ENCODE measurements at places on chromosomes 6 and 20. TPM values are rescaled to one million over a fixed set of nuclear protein-coding genes. Genes with fewer than 3 reads are reported as not detected.
A peak's percentile ranks its signal among the peaks of the same experiment; 100 is the strongest.

DNA sequence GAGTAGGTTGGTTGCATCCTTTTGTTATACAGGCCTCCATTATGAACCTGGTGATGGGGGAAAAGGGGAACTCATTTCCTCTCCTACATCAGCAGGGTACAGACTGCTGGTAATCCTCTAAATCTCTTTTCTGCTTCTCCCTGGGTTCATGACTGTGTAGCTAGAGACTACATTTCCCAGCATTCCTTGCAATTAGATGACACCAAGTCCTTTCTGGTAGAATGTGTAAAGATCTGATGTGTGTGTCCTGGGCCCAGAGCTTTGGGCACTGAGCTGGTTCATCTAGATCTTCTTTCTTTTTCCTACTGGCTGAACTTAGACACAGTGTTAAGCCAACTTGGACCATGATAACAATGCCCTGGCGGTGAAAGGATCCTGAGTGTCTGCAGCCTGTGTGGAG is 104.7 kb upstream of the IFNGR1 start:
- H3K4me3 ChIP-seq = no peak overlapping the region
- DNase-seq = no peak
- H3K4me1 ChIP-seq = no peaks in the 10 kb centered on the region
- H3K36me3 ChIP-seq = no peaks in the 10 kb centered on the region
- H3K27me3 ChIP-seq = no peaks in the 10 kb centered on the region

- no peak overlapping the region for H3K4me3 ChIP-seq
- peaks cover 38% of the 10 kb centered on the region for H3K36me3 ChIP-seq
- peak overlapping the region; percentile 99 for H3K27ac ChIP-seq
- peak; percentile 30 for DNase-seq
Measured at GRCh38 chr6:33412140-33413009, 1.6 kb downstream of the PHF1 start.

- H3K4me1 ChIP-seq = peaks cover 17% of the 10 kb centered on the region
- H3K27ac ChIP-seq = no peak overlapping the region
- H3K27me3 ChIP-seq = no peaks in the 10 kb centered on the region
- no peak for DNase-seq
Measured at GRCh38 chr6:89378628-89379027, 26.1 kb upstream of the UBE2J1 start.

- no peaks in the 10 kb centered on the region for H3K27me3 ChIP-seq
- H3K27ac ChIP-seq = no peak overlapping the region
- peaks cover 10% of the 10 kb centered on the region for H3K4me1 ChIP-seq
- H3K4me3 ChIP-seq = no peak overlapping the region
- no peaks in the 10 kb centered on the region for H3K36me3 ChIP-seq
Measured at GRCh38 chr20:33919653-33920052, 74.1 kb upstream of the RALY start.

- H3K4me1 ChIP-seq = no peaks in the 10 kb centered on the region
- no peak overlapping the region for H3K4me3 ChIP-seq
- H3K36me3 ChIP-seq = no peaks in the 10 kb centered on the region
- no peaks in the 10 kb centered on the region for H3K27me3 ChIP-seq
Measured at GRCh38 chr6:103255132-103255531, 1604.6 kb downstream of the HACE1 start.

STMND1 gene
- total RNA-seq = not detected
